ENCODE measurements at places on chromosomes 1 and 21.

DNA sequence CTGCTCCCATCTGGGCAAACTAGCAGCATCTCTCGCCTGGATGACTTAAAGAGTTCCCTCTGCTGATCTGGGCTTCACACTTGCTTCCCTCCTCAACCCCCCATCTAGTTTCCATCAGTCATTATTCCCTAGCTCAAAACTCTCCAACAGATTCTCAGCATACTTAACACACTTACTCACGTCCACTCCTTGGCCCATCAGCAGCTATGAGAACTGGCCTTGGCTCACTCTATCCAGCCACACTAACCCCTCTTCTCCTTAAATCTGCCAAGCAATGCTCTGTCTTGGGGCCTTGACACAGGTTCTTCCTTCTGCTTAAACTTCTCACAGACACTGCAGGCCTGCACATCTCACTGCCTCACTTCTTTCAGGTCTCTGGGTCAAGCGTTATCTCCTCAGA is 41.6 kb downstream of the GNG12 start:
- DNase-seq, result no peak

DNA sequence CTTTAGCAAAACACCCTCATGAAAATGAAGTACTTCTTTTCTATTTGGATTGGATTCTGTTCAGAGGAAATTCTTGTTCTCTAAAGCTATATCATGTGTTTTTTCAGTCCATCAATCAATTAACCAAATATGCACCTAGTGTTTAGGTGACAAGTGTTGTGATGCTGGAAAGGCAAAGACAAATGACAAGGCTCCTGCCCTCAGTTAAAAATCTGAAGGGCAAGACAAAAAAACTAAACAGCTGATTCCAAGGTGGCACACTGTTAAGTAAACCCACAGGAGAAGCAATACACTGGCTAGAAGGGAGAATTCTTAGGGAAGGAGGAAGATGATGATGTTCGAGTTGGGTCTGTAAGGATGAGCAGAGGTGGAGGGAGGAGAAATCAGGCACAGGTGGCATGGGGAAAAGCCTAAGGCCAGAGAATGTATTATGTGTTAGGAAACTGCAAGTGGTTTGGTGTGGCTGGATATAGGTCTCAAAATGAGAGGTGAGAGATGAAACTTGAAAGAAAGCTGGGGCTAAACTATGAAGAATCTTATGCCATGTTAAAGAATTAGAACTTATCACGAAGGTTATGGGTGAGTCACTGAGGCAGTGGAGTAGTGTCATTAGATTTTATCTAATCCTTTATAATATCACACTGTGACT is 51.8 kb upstream of the GFI1 start:
- no peak for DNase-seq

DNA sequence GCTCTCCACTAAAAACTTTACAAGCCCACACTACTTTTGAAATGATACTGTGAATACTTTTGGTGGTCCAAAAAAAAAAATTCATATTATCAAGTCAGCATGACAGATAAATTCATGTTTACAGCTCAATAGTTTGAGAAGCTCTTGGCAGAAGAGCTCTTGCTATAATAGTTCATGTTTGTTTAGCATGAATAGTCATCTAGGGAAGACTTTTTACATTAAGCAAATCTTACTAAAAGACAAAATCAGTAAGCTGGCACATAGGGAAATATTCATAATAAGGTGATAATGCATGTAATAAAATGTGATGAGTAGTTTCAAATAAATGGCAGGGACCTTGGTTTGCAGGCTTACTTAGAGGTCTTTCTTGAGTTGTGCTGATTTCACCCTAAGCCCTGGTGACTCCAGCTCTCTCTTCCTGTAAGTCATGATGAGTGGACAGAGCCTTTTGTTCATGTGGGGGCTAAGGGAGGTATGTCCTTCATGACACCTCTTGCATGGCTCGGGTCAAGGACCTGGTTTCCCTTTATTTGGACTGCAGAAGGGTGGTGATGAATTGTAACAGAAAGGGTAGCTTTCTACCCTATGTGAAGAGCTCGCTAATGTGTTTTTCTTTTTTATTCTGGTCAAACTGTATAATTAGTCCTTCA is 166.7 kb downstream of the GABPA start:
- no peak for DNase-seq

- DNase-seq, result no peak
Measured at GRCh38 chr1:18957136-18957521, 653 bp upstream of the IFFO2 start.

GRCh38 chr1:221521686-221522085 is 220.2 kb downstream of the DUSP10 start:
- DNase-seq, result no peak

- no peak for DNase-seq
Measured at GRCh38 chr1:204190212-204191211, 5.8 kb downstream of the KISS1 start.

- no peak for DNase-seq
Measured at GRCh38 chr1:1569341-1569740, 5.3 kb downstream of the SSU72 start.

DNA sequence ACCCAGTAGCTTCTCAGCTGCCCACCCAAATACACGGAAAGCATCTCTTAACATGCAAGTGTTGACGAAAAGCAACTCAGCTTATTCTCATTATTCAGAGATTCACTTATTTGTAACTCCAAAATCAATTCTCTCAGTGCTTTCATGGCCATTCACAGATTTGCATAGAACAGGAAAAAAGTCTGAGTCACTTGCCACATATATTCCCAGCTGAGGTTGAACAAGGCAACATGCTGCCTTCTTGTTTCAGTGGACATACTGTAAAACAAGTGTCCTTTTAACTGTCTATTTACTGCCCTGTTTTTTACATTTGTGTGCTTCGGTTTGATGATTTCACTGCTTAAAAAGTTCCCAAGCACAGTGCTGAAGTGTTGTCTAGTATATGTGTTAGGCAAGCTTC is 273.0 kb downstream of the LTN1 start:
- no peak for DNase-seq

- no peak for DNase-seq
Measured at GRCh38 chr1:153260585-153261280, 1.2 kb downstream of the LORICRIN start.

GRCh38 chr1:37919277-37919676 is 27.6 kb downstream of the INPP5B start:
- DNase-seq, result no peak

- DNase-seq, result no peak
Measured at GRCh38 chr1:100717218-100717617, 2.3 kb upstream of the VCAM1 start.

- DNase-seq, result no peak
Measured at GRCh38 chr1:55055951-55056631, 16.7 kb downstream of the PCSK9 start.

DNA sequence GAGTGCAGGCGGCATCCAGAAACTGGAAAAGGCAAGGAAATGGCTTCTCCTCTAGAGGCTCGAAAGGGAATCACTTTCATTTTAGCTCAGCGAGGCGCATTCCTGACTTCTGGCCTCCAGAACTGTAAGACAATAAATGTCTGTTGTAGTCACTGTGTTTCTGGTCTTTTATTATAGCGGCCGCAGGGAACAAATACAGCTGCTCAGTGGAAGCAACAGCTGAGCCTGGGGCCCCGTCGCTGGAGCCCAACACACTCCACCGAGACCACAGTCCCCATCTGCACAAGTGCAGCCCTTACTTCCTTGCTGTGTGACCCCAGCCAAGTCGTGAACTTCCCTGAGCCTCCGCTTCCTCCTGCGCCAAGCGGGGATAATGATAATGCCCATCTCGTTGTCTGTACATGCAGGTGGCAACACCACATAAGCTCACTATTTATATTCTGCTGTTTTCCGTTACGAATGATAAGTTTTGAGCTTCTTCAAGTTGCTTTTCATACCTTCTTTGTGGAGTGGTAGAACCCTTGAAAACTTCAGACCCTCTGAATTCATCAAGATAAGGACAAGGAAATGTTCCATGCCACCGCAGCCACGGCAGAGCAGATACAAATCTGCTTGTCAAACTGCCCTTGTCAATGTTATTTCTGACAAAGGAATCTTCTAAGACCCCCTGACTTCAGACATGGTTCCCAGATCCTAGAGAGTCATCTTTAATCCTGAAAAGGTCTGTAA is 3.2 kb upstream of the LAPTM5 start:
- DNase-seq, result no peak

- no peak for DNase-seq
Measured at GRCh38 chr1:95126366-95126765, 9.2 kb downstream of the TLCD4 start.

DNA sequence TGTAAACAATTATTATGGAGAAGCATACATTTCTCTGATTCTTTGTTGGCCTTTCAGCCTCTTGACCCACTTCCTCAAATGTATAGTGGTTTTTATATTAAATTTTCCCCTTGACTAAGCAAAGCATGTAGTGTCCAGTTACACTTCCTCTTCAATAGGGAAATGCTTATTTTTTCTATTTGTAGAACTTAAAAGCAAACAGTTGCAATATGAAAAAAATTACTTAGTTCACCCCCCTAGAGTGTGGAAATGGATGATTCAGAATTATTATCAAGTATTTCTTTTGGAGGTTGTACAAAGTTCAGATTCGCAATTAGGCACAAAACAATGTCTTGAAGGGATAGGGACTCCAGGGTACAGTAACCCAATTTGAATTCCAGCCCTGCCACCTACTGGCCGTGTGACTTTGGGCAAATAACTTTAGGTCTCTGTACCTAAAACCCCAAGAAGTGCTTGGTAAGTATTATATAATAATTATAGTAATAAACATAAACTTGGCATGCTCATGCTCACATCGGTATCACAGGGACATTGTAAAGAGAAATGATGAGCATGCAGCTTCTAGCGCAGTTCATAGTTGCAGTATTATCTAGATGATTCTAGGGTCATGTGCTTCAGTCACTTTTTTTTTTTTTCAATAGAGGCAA is 28.6 kb upstream of the IFNGR2 start:
- no peak for DNase-seq

- no peak for DNase-seq
Measured at GRCh38 chr1:178875936-178876335, 5.1 kb upstream of the ANGPTL1 start.

DNA sequence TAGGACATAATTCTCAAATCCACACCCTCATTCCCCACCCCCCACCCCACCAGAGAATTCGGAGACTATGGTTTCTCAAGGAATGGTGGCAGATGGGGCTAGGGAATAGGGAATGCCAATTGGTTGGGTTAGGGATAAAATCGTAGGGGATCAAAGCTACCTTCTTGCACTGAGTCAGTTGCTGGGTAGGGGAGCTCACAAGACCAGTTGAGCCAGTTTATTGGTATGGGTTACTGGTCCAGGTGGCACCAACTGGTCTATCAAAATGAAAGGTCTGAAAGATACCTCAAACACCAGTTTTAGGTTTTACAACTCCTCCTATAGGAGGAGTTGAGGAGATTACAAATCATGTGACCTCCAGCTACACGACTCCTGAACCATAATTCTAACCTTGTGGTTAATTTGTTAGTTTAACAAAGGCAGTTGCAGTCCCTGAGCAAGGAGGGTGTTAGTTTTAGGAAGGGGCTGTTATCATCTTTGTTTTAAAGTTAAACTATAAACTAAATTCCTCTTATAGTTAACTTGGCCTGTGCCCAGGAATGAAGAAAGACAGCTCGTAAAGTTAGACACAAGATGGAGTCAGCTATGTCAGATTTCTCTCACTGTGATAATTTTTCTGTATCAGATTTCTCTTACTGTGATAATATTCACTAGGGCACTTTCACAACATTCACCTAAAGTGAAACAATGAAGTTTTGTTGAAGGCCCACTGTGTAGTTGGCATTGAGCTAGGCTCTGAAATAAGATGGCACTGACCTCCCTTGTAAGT is 2.5 kb downstream of the SHISAL2A start:
- no peak for DNase-seq

DNA sequence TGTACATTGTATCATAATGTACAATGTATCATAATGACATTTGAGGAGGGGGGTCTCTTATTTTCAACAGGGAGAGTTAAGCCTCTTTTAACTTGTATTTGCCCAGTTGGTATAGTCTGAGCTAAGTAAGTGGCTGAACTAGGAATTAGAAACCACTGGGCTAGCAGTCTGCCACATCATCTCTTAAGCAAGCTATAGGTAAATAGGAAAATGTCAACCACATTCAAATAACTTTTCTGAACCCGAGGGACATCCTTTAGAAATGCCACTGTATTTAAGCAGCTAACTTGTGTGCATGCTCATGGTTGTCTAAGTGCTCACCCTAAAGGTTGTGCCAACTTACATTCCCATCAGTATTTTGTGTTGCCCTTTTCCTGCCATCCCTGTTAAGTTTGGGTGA is 35.5 kb upstream of the ASB17 start:
- no peak for DNase-seq

DNA sequence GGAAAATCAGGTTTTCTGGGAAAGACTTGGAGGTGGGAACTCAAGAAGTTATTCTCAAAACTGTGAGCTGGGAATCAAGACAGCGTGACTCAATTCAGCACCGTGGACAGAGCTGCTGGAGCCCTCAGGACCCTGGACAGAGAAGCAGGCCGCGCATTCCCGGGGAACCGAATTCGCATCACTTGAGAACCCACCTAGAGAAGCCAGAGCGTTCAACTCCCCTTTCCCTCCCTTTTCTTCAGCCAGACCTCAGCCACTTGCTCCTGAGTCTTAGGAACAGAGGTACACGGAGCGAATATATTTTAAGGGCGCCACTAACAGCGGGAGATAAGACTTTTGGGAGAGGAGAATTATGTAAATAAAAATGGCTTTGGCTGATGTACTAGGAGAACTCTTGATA is 2.0 kb upstream of the LIN28A start:
- DNase-seq, result peak; percentile 93

- DNase-seq, result peak; percentile 30
Measured at GRCh38 chr1:29830383-29830782, 594.1 kb downstream of the PTPRU start.

Measured in ecto neural progenitor cell (in vitro differentiated cells).